ENCODE measurements at places on chromosomes 11 and 22.

DNA sequence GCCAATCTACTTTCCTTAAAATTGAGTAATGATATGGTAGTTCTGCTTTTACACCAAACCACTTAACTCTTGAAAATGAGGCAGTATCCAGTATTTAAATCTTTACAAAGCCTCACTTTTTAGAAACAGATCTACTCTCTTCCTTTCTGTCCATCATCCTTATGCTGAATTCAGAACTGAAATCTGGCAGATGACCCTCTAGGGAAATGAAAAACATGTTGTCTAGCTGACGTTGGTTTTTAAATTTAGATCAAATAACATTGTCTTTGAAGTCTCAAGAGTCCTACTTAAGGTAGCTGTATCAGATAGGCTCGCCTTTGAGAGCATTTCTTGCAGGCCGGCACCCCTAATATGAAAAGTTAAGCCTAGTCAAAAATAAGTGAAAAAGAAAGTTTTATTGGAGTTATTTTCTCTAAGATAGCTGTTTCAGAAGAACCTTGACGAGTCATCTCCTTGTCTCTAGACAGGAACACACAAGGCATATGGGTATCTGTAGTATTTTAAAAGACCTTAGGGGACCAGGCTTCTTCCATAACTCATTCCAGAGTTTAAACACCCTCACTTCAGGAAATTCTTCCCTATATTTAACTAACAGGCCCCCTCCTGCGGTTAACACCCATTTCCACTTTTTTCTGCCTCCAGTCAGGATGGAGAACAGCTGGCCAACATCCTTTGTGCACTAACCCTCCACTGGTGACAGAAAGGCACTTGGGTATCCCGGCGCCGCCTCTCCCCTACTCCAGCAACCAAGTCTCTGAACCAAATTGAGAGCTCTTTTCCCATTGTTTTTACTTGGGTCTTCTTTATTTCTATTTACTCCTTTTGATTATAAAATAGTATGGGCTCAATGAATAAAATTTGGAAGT, 81.2 kb downstream of the WNT11 start:
- no peak for DNase-seq

GRCh38 chr11:124807201-124807600, 7.0 kb upstream of the MSANTD2 start:
- no peak for DNase-seq

DNA sequence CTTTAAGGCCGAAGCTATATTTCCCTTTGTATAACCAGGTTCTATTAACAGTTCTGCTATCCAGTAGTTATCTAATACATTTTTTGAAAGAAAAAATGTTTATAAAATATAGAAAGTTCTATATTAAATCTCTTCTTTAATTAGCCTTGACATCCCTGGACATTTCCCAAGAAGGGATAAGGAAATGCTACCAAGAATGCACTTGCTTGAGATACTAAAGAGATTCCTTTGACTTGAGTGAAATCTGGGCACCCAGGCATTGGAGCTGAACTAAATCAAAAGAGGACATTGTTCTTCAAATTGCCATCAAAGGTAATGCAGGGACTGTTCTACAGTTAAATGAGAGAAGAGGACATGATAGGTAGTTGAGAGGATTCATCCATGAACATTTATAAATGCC, 535.9 kb upstream of the FAT3 start:
- DNase-seq: no peak

GRCh38 chr11:39174196-39174595, 2285.3 kb downstream of the LRRC4C start:
- DNase-seq: no peak

DNA sequence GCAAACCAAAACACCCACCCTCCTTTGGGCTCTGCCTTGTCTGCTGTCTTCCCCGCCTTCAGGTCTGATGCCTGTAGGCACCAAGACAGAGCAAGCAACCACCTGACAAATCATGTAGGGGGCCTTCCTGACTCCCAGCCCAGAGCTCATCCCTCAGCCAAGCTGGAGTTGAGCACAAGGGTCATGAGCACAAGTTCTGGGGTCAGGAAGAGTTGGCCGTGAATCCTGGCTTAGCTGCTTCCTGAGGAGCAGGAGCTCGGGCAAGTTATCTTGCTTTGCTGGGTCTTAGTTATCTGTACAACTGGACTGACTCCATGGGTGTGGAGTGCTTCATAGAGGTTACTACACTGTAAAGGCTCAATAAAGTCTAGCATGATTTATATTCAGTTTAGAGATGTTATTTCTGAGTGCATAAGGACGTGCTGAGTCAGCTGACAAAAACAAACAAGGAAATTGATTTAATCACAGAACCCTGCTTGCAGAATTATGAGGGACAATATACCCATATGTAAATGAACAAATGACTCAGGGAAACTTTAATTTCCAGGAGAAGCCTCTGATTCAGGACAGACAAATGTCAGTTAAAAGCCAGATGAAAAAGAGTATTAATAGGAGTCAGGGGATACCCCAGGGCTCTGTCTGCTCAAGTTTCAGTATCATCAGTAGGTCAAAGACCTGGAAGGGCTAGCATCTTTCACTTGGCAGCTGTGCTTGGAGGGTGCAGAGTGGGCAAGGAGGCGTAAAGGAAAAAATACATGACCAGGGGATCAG, 15.0 kb upstream of the APOA1 start:
- DNase-seq: peak; percentile 46

- DNase-seq: no peak
These were observed 33.4 kb downstream of the PARVB start for GRCh38 chr22:44057401-44057987.

DNA sequence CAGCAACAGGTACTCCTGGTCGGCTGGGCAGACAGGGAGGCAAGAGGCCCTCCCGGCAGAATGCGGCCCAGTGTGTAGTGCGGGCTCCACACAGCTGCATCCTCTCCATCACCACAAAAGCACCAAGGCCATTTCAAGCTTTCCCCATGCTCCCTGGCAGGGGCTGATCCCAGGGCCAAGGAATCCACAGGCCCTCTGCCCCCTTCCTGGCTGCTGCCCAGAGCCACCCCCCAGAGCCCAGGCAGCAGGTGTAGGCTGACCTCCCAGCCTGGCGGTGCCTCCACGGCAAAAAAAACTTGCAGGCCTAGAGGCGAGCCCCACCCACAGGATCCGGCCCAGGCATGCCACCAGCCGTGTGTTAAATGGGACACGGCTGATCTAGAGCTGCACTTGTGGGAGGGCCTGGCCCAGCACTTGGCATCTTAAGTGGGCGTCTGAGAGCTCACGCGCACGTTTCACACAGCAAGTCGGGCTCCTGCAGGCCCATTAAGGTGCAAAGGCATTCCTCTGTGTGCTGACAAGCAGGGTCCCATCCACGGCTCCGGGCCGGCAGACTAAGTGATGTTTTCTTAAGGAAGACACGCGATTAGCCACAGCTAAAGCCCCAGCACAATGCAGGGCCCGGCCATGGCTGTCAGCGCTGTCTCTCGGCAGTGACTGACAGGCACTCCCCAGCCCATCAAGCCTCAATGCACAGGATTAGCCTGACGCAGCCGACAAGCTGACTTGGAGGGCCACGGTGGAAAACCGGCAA, 19.8 kb upstream of the GNB1L start:
- DNase-seq: peak; percentile 58

DNA sequence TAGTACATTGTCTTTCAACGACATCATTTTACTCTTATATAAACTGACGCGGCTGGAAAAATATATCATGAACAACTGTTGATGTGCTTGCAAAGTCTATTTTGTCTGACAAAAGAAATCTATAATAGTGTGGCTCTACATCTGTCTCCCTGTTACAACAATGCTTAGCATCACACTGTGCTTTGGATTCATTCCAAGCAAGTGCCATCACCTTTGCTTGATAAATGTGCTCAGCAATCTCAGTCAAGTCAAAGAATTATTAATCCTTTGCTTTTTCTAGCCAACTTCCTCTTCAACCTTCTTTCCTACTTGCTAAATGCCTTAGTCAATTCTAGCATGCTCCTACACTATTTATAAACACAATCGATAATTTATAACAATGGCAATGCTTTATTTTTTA, 140.5 kb downstream of the FCHSD2 start:
- no peak for DNase-seq

DNA sequence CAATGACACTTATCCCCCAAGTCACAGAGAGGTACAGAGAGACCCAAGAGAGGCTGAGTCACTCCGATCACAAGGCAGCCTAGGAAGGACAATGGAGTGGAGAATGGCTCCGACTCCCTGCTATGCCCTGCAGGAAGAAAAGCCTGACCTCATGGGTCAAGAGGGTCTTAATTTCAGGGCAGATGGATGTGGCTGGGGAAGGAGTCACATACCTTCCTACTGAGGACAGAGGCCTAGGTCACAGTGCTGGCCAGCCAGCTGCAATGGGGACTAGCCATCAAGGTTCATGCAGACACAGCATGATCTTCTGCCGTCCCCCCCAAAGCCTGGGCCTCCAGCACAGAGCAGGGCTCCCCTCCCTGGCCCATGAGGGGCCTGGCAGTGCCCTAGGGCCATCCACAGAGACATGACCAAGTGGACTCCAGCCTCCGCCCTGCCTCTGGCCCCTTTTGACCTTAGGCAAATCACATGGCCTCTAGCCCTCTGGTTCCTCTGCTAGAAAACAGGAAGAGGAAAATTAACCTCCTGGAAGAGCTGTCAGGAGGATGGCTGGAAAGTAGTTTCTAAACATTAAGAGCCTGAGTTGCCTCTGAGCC, 1.8 kb downstream of the ARRB1 start:
- no peak for DNase-seq

DNA sequence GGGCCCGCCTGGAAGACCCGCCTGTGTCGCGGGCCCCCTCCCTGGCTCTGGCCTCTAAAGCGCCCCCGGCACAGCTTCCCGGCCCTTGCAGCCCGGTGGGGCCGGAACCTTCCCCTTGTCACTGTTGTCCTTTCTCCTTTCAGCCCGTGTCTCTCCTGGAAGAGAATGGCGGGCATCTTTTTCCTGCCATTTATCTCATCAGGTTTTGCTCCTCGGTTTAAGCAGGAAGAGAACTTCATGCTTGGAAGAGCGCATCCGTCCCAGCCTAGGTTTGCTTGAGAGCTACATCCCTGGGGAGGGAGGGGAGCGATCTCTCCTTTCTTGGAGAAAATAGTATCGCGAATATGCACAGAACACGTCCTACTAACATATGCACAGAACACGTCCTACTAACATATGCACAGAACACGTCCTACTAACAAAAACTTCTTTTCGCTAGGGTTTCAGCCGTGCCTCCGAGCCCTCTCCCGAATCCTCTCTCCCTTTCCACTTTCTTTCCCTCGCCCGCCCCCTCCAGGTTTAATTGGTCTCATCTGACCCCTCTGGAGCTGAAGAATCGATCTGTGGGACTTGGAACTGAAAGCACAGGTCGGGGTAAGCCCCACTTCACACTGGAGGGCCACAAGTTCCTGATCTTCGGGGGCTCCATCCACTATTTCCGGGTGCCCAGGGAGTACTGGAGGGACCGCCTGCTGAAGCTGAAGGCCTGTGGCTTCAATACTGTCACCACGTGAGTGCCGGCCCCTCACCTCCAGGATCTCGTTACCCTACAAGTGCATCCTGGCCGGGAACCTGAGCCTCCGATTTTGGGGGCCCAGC, 1.2 kb downstream of the GLB1L3 start:
- no peak for DNase-seq

- no peak for DNase-seq
These were observed 13.4 kb downstream of the KDELR3 start for GRCh38 chr22:38481162-38481870.

DNA sequence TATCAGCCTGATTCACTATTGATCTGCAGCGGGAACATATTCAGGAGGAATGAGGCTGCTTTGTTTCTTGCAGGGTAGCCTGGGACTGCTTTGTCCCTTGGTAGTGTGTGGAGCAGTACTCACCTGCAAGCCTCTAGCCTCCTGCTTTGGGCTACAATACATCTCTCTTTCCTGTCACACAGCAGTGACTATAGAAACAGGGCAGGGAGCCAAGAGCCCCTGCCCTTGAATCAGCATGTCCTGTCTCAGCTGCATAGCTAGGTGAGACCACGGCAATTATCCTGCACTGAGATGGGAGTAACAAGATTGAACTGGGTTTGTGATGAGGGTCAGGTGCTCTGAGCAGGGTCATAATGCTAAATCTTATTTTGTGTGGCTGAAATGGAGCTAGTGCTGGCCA, 191.9 kb downstream of the NELL1 start:
- DNase-seq: no peak

DNA sequence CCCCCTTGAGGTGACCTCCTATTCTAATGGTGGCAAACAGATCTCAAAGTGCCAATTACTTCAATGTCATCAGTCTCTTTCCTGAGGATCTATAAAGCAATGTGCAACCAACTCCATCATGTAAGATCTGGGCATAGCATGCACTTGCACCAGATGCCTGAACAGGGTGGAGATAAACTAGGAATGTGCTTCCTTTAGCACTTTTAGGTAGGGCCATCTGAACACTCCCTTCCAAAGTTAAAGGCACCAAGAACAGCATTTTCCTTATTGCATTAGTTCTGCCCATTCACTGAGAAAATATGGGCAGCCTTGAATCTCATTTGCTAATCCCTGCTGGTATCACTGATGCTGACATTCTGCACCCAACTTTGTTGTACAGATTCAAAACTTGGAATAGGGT, 112.0 kb downstream of the SGSM3 start:
- no peak for DNase-seq

DNA sequence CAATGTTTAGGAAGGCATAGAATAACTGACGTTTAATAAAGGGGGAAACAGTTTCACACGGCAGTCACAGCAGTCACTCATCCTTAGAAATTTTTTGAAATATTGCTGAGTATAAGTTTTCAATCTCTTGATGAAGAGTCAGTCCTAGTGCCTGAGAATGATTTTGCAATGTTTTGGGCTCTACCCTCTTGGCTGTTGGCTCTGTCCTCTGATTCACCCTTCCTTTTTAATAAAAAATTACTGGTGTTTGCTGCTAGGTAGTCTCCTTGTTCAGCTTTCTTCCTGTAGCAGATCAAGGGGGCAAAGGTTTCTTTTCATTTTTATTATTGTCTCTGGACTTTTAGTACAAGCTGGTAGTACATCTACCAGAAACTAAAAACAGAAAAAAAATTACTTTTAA, 194.3 kb upstream of the ANO3 start:
- DNase-seq: no peak

All from activated T-cell treated with anti-CD3 and anti-CD28 coated beads, Interleukin-2, amount 50 U/mL, for 48 hours (primary cell).